NCI-H460 (cell line): ENCODE measurements at places on chromosomes 5 and 9. TPM values are rescaled to one million over a fixed set of nuclear protein-coding genes. Genes with fewer than 3 reads are reported as not detected.

Gene NIM1K
- total RNA-seq = 0.55 TPM in 1 of 2 replicates, not detected in the other

Gene SYNPO
- 11.0 and 11.3 TPM in 2 replicates for total RNA-seq

DNA sequence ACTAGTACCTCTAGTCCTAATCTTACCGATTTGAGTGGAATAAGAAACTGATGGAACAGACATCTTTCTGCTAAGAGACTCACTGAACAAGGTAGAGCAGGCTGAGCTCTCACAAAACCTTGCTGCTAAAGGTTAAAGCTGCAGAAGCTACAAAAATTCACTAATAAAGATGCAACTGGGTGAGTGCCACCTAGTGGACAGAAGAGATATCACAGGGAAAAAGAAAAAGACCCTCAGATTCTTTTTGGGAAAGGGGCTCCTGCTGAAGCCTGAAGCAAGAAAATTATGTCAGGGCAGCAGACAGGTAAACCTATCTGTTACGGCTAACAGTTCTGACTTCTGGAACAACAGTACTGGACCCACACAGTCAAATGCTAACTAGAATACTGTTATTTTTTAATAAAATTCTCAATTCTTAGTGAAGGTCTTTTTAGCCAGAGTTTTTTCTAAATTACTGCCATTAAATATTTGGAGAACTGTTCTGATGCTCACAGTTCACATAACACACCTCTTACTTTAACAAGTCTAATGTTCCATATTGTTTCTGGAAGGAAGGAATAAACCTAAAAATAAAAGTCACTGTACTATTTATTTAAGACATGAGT, 51.2 kb downstream of the DIAPH1 start:
- no peak for DNase-seq

- DNase-seq = no peak
Observed at GRCh38 chr9:99978221-99978620, 71.8 kb downstream of the STX17 start.

DNA sequence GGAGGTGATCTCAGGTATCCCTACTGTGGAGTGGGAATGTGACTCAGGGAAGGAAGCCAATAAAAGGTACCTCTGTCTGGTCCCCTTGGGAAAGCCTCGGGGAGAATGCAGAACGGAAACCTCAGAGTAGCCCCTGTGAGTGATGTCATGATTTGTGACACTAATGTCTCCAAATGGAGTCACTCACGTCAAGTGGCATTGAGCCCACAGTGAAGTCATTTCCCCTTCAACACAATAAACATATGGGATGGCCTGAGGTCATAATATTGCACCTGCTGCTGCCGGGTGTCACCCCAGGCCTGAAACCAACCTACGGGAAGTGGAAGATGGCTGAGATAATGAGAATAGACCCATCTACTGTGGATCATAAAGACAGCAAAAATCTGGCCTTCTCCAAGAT, 75.9 kb upstream of the GOLM1 start:
- no peak for DNase-seq
